T-helper 2 cell treated with Interferon-gamma antibody and Interleukin-4, amounts not matched to agents 100 ng/mL and 5 ng/mL, for 36 hours (primary cell): ENCODE measurements at places on chromosomes 5 and 9. TPM values are rescaled to one million over a fixed set of nuclear protein-coding genes. Genes with fewer than 3 reads are reported as not detected.

SPINK5 gene
- not detected in 2 replicates for total RNA-seq

SLC46A2 gene
- total RNA-seq, result not detected in 2 replicates

PPP3R2 gene
- total RNA-seq, result not detected in 2 replicates

FOXD4 gene
- total RNA-seq, result 0.23 TPM in 1 of 2 replicates, not detected in the other

ELOVL7 gene
- total RNA-seq, result 0.39 and 0.48 TPM in 2 replicates

CRHBP gene
- 0.11 TPM in 1 of 2 replicates, not detected in the other for total RNA-seq

SH3GLB2 gene
- 92.2 and 94.1 TPM in 2 replicates for total RNA-seq

SHC3 gene
- not detected in 2 replicates for total RNA-seq

IFNA13 gene
- total RNA-seq, result not detected in 2 replicates

EDIL3 gene
- total RNA-seq, result not detected in 2 replicates

MEIKIN gene
- not detected in 2 replicates for total RNA-seq

RAPGEF6 gene
- total RNA-seq, result 41.6 and 42.6 TPM in 2 replicates

DMRT3 gene
- total RNA-seq, result not detected in 2 replicates

GLDC gene
- total RNA-seq, result 0.27 and 0.34 TPM in 2 replicates
